ENCODE measurements at places on chromosomes 1 and 21.

DNA sequence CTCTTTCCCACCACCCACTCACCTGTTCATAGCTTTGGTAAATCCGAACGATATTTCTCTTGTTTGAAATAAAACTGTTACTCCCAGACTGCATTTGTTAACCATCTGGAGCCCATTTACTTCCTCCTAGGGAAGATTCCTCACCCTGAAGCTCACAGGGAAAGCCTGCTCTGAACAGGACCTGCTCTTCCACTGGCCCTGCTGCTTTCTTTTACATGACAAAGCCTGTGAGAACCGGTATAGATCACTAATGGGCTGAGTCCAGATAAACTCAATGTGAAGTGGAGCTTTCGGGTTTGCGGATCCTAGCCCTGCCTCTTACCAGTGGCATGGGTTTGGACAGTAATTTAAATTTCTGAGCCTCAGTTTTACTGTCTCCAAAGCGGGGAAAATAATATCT is 45.2 kb downstream of the FAM163A start:
- DNase-seq, result no peak

- no peak for DNase-seq
These were observed 6.4 kb downstream of the MYOM3 start for GRCh38 chr1:24105368-24106160.

DNA sequence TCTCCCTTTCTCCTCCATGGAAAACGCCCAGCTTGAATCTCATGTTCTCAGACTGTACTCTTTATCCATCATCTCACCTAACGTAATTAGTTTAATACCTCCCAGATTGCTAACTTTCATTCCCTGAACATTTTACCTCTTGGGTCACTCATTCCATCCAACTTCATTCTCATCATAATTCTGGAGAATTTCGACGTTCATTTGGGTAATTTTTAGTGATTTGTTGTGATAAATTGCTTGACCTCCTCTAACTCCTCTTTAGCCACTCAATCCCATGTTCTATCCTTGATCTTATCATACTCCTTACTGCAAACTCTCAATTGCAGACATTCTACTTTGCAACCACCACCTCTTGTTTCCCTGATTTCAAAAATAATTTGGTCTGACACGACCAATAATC is 28.4 kb downstream of the RPE65 start:
- DNase-seq, result no peak

DNA sequence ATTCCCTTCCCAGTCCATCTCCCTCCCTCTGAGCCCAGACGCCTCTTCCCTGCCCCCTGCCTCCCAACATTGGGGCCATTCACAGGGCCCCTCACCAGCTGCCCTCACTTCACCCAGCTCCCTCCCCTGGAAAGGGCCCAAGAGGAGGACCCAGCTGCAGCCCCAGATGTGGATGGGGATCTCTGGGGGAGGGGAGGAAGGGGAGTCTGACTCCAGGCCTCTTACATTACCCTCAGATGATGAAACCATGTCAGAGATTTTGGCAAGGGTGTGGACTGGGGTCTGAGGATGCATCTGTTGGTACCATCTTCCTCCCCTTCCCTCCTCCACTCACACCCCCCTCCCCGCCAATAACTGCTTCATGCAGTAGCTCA is 1.1 kb upstream of the KIF21B start:
- no peak for DNase-seq

- DNase-seq, result no peak
These were observed 116.6 kb upstream of the PROX1 start for GRCh38 chr1:213871179-213871578.

DNA sequence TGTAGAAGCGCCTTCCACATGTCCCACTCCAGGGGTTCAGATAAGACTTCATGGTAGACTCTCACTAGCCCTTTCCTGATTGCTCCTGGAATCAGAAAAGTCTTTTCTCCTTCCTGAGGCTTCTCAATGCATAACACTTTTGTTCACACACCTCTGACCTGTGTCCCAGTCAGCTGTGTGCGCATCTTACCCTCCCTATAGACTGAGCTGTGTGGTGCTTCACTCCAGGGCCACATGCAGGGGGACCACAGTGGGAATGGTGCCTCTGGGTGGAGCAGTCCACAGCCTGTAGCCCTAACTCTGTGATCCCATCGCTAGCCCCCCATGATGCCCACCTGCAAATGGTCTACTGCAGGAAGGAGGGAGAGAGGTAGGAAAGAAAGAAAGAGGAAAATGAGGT is 84.0 kb upstream of the TLR5 start:
- no peak for DNase-seq

DNA sequence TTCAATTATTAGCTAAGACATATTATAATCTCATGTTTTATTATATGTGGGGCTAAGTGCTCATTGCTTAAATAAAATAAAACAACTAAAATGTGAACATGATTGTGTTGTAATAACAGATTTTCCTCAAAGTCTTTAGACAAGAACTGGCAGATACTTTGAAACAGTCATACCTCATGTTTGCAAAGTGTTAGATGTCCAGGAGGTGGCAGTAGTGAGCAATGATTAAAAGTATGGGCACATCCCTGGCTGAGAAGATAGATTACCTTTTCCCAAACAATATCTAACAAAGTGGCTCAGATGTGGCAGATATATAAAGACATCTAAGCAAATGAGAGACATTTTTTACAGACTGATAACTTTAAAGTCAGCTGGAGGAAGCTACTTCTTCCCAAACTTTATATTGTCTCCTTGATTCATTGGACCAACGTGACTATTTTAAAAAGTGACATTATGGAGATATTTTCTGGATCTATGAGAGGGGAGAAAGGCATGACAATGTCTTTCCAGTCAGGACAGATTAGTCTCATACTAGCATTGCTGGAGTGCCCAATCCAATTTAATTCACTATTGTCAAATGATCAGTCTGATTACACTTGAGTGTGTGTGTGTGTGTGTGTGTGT is 269.8 kb downstream of the S1PR1 start:
- peak; percentile 69 for DNase-seq

- DNase-seq, result no peak
These were observed 73.3 kb upstream of the KLHDC7A start for GRCh38 chr1:18407166-18408045.

DNA sequence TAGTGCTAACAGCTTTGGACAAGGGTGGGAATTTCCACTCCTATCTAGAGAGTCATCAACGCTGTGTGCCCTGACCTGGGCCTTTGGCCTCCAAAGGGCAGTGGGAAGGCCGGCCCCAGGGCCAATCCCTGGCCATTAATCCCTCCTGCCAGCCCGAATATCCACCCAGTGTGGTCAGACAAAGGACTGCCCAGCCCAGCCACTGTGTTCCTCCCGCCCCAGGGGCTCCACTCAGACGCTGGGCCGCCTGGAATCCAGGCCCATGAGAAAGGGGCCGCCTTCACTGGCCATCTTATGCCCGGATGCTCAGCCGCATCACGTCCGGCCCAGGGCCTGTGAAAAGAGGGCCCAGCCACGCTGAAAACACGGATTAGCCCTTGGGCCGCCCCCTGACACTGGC is 3.6 kb upstream of the FOXE3 start:
- DNase-seq, result no peak

DNA sequence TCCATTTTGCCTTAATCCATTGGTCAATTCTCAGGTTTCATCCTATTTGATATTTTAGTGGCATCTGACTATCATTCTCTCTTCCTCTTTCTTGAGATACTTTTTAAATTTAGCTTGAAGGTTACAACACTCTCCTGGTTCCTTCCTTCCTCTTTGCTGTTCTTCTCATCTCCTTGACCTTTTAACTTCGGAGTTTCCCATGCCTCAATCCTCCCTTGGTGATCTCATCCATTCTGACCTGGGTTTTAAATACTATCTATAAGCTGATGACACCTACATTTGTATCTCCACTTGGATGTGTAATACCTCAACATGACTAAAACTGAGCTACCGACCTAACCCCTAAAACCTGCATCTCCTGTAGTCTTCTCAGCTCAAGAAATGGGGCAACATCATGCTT is 4.8 kb upstream of the ZNF687 start:
- DNase-seq, result no peak

DNA sequence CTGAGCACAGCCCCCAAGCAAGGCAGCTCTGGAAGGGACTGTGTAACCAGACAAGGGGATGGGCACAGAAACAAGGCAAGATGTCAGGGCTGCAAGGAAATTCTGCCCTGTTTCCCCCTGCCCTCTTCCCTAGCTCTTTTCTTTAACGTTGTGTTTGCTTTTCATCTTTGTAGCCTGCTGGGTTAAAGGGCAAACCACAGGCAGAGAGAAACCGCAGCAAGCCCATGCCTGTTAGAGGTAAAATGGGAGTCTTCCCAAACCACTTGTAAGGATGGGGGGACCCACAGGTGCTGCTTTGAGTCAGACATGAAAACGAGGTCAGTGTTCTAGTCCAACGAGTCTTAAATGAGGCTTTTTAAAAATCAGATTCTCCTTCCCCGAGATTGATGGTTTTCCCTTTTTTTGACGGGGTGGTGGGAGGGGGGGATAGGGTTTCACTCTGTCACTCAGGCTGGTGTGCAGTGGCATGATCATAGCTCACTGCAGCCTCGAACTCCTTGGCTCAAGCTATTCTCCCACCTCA is 13.3 kb downstream of the TGFBR3 start:
- DNase-seq, result no peak

DNA sequence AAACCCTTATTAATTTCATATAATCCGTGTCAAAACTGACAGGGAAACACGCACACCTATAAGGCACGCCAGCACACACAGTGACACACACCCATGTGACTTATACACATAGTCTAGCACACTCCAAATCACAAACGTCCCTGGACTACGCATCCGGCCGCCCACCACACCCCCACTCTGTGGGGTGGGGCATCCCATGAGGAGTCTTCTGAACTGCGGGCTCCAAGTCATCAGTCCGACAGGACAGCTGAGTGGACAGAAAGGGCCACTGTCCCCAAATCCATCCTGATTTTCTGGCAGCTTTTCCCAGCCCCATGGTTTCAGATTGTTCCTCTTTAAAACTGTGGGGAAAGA is 829 bp downstream of the PEA15 start:
- peak; percentile 67 for DNase-seq

- peak; percentile 12 for DNase-seq
These were observed 17.3 kb upstream of the LRP8 start for GRCh38 chr1:53344921-53345838.

- no peak for DNase-seq
These were observed 30.1 kb downstream of the SGIP1 start for GRCh38 chr1:66563941-66564630.

DNA sequence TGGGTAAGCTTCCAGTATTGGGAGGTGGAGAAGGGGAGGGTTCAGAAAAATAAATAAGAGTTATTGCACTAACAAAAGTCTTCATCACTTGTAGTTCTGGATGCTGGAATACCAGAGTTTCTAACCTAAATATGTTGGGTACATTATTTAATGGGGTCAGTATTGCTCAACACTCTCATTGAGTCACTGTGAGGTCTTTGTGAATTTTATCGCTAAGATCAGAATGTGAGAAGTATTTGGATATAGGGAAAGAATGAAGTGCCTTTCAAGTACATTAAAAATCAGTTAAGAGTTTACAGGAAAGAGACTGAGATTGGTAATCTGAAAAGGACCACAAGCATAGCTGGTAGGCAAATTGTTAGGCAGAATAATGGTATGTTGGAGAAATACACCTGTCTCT is 8.8 kb downstream of the SNRPE start:
- no peak for DNase-seq

DNA sequence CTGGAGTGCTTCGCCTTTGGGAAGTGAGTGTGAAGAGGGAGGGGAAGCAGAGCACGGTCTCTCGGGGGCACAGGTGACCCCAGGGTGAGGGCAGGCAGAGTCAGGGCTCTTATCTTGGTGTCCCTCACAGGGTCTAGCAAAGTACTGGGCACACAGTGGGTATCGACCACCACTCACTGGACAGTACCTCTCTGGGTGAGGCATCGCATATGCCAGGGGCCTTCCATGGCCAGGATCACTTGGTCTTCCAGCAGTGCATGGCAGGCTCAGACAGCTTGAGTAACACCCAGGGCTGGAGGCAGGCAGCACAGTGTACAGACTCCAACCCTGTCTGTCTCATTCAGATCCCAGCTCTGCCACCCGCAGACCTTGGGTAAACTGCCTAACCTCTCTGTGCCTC is 16.6 kb downstream of the CNTN2 start:
- DNase-seq, result no peak

- peak; percentile 56 for DNase-seq
These were observed 6.6 kb downstream of the KRTAP10-8 start for GRCh38 chr21:44618504-44618903.

- DNase-seq, result no peak
These were observed 65.7 kb upstream of the ECE1 start for GRCh38 chr1:21355956-21356355.

GRCh38 chr1:84797603-84798002 is 95.4 kb downstream of the LPAR3 start:
- no peak for DNase-seq

GRCh38 chr1:152067150-152067549 is 21.7 kb downstream of the TCHHL1 start:
- no peak for DNase-seq

DNA sequence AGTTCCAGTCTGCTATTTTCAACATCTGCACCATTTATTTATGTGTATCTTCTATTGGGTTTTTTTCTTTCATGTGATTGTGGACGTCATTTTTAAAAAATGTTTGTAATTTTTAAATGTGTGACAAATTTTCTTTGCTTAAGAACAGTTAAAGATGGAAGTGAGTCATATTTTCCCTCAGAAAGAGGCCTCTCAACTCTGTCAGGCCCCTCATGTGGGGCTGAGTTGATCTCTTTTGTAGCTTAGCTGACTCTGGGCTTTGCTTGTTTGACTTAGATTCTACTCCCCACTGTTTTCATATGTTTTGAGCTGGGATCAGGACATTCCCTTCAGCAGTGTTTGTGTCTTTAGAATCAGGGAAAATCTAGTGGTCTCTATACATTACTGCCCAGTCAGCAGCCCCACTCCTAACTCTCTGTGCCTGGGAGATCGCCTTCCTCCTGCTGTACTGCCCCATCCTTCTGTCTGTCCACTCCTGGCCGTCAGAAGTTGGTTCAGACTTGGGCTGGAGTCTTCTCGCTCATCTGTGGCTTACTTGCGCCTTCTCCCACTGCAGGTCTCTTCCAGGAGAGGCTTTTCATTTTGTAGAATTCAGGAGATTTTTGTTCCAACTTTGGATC is 137.4 kb downstream of the DYRK1A start:
- no peak for DNase-seq

All from Peyer's patch (tissue), 4 donors.